ENCODE measurements at places on chromosomes 16 and 17.

GRCh38 chr16:77439106-77439505, 4.3 kb upstream of the ADAMTS18 start:
- no peak for DNase-seq

DNA sequence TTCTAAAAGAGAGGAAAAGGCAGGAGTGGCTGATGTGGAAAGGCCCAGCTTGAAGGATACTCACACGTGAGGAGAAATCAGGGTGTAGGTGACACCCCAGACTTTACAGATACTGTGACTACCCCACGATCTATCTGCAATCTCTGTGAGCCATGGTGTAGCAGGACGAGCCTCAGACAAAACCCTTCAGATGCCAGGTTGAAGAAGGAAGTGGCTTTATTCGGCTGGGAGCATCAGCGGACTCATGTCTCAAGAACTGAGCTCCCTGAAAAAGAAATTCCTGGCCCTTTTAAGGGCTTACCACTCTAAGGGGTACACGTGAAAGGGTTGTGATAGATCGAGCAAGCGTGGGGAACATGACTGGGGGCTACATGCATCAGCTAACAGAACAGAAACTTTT, 4.7 kb upstream of the SLC6A4 start:
- no peak for DNase-seq

GRCh38 chr17:65509032-65509431, 52.4 kb downstream of the AXIN2 start:
- DNase-seq = no peak

GRCh38 chr17:7380855-7381683, at the start of gene TNK1:
TSS of gene TNK1 (plus strand) at chr17:7381089. CDS start at chr17:7382927, 1,838 bp downstream.
- DNase-seq = no peak

Data from fibroblast of gingiva (primary cell).